ENCODE measurements at places on chromosomes 5 and 9. TPM values are rescaled to one million over a fixed set of nuclear protein-coding genes. Genes with fewer than 3 reads are reported as not detected.
A peak's percentile ranks its signal among the peaks of the same experiment; 100 is the strongest.

- peak; percentile 36 for DNase-seq
These were observed 56.9 kb downstream of the NPR3 start for GRCh38 chr5:32767948-32768467.

- no peak for DNase-seq
These were observed 16.3 kb upstream of the GPX8 start for GRCh38 chr5:55143624-55144023.

- no peak for DNase-seq
These were observed 112.0 kb upstream of the SELENOP start for GRCh38 chr5:42923710-42924109.

- no peak for DNase-seq
These were observed 2.6 kb upstream of the FREM1 start for GRCh38 chr9:14912859-14913258.

DNA sequence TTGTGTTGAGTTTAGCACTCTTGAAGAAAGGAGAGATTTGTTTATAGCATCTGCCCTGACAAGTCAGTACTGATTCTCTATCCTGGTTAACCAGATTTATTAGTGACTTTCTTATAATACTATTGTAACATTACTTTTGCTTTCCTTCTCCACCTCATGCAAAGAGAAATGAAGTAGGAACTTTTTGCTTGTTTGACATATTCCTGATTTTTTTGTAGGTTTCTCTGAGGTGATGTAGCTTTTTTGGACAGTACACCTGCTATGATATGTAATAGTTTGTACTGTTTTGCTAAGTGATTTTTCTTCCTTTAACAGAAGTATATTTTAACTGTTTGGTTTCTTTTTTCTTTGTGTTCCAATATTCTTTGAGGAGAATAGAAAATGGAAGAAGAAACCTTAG lies 117.7 kb downstream of the ZCCHC7 start:
- DNase-seq = no peak

DNA sequence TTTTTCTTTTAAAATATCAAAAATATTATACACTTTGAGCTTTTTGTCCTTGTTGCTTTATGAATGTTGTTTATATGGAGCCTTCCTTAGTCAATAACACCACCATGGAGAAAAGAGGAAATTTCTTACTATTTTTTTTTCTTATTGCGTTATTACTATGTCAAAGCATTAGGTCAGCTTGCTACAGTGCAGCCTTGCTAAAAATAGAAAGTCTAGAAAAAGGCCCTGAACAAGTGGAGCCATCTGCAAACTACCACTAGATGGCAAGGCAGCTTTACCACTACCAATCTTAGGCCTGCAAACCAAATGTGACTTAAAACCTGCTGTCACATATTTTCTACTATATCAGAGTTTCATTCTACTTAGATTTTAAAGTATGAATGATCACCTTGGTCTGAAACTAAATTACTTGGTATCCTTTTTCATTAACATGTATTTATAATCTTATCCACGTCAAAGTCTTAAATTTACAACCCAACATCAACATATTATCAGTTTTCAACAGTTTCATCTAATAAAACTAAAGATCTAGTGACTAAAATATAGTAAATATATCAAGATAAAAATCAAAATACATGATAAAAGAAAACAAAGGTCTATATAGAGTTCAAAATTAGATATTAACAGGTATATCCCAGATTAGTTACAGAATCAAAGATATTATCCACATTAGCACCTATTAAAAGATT lies 113.1 kb upstream of the ACOT12 start:
- no peak for DNase-seq

DNA sequence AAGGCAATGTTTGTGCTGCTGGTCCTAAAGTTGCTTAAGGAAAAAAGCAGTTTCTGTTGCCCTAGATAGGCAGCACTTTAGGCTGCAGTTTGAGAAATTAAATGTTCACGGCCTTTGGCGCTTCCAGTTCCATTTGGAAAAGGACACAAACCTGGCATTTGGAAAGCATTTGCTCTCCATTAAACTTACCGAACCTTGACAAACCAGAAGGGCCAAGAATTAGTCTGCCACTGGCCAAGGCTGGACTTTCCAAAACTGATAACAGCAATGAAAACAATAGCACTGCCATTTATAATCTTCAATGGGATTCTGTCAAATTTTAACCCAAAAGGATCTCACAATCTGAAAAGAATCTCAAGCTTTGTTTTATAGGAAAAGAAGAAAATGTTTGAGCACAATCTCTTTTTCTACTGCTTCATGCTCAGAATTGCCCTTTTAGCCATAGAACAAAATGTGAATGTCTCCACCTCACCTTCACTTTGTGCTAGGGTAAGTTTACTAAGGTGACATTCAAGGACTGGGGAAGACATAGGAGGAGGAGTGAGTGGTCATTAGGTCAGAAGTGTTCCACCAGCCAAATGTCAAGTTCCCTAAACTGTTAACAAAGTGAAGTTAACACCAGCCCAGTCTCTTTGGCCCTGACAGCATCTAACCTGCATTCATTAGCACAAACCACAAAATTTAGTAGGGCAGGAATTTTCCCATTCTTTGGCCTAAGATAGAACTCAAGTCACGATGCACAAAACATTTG lies 583.4 kb upstream of the DMAC1 start:
- DNase-seq = no peak

DNA sequence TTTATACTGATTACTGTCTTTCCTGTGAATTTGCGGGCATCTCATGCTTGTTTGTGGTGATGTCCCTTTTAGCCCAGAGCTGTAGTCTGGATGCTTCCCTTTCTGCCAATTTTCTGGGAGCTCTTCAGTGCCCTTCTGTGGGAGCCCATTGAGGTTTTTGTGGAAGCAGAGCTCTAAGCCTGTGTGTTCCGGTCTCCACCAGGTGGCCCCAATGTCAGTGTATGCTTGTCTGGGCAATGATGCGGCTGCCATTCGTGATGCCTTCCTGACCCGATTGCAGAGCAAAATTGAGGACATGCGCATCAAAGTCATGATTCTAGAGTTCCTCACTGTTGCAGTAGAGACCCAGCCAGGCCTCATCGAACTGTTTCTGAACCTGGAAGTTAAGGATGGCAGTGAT lies 35.1 kb downstream of the SH3GLB2 start:
- DNase-seq = no peak

DNA sequence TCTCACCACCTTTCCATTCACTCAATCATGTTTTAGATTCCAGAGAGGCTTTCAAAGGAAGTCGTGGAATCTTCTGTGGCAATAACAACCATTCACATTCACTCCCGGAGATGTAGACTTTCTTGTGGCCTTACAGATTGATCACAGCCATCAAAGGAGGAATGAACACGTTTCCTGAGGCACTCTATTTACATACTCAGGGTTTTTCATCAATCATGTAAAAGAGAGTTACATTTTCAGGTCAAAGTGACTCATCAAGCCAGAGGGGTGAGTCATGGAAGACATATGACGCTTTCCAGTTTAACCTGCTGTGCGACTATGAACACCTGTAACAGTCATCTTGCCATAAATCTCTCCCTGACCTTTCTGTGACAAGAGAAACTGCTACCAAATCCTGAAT lies 39.3 kb upstream of the RAD23B start:
- DNase-seq = no peak

- no peak for DNase-seq
These were observed 29.0 kb upstream of the PAPPA start for GRCh38 chr9:116124472-116125040.

DNA sequence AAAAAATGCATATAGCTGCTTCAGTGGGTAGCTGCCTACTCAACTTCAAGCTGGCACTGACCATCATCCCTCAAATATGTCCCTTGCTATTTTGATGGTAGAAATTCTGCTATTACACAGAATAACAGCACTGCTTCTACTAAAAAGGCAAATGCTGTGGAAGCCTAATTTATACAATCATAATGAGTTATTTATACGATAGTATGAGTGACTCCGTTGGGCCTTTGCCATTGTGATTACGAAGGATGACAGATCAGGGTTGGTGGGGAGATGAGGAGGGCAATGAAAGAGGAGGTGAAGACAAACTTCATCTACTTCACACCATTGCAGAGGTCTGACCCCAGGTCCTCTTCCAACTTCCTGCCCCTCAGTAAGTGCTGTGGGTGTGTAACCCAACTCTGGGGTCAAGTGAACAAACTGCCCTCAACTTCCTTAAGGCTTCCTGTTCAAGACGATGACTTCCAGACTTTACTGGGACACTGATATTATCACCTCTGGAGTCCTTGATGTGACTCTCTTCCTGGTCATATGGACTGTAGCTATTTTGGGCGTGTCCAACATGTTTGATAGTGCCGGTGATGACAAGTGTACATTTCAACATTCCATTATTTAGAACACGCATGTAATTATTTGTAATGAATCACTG lies 74.1 kb upstream of the RPS23 start:
- DNase-seq = no peak

GRCh38 chr9:93092251-93092991 lies 3.6 kb upstream of the CARD19 start:
- no peak for DNase-seq

DNA sequence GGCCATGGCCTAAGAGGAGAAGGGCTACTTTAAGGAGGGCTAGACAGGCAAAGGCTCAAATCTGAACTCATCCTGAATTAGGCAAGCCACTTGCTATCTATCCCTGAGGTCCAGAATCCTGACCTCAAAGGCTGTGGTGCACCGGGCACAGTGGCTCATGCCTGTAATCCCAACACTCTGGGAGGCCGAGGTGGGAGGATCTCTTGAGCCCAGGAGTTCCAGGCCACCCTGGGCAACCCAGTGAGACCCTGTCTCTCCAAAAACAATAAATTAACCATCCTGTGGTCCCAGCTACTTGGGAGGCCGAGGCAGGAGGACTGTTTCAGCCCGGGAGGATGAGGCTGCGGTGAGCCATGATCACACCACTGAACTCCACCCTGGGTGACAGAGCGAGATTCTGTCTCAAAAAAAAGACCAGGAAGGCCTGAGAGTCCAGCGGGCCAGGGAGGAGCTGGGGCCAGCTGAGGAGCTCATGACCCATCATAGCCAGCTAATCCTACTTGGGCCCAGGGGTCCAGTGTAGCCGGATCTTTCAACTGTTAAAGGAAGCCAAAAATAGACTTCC lies 4.0 kb downstream of the NOP16 start:
- no peak for DNase-seq

GRCh38 chr9:75418518-75418917 lies 330.2 kb downstream of the OSTF1 start:
- DNase-seq = no peak

GRCh38 chr5:166719991-166720390 lies 1571.5 kb upstream of the WWC1 start:
- no peak for DNase-seq

- DNase-seq = no peak
These were observed 1356.2 kb downstream of the MAT2B start for GRCh38 chr5:164861610-164862009.

DNA sequence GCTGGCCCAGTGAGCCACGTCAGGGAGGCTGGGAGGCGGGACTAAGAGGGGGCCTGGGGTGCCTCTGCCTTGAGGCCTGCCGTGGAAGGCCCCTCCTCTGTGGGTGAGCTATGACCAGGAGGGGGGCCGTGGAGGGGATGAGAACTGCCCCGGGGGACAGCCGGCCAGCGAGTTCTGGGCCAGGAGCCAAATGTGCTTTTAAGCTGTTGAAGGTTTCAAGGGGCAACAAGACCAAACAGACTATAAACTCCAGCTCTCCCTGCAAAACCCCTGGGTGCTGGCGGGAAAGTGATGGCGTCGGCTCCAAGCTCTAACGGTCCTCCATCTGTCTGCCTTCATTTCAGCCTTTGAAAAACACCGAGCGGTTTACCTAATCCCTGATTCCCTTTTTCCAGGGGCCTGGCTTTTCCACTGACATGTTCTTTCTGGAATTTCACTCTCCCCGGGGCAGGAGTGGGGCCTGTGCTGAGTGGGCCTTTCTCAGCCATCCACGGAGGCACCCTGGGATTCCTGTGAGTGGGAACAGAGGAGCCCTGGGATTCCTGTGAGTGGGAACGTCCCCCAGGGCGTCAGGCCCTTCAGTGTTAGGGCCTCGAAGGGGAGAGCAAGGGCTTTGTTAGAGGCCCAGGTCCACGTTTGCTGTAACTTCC lies 65.6 kb downstream of the COL5A1 start:
- peak; percentile 74 for DNase-seq

DNA sequence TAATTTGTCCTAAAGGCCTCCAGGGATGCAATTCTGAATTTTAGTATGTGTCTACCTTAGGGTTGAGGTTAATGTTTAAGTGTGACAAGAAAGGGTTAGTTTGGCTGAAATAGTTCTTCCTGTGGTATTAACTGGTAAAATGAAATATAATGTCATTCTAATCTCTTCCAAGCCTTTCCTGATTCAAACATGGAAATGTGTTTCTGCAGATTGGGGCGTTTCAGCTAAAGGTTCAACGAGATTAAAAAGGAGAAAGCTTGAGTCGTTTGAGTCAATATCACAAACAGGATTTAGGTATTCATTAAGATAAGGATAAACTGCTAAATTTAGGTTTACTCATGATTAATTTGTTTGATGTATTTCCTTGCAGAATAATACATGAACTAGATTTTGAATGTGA lies 34.4 kb upstream of the ALDOB start:
- DNase-seq = no peak

GRCh38 chr5:76546497-76547102 lies 76.6 kb downstream of the F2RL2 start:
- no peak for DNase-seq

DNA sequence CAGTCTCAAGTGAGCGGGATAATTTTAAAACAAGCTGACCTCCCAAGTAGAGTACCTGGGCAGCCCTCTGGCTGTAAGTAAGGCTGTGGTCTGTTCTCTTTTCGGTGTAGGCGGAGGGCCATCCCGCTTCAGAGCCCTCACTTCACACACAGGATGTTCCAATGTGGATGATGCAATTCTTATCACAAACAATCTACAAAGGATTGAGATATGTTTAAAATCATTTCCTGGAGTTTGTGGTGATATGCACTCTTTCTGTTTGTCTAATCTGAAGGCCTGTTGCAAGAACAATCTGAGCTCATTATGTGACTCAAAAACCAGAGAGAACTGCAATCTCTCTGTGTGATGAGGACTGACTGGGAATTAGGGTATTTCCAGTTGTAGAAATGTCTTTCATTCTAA lies 42.5 kb downstream of the ITGA2 start:
- DNase-seq = peak; percentile 28

- DNase-seq = no peak
These were observed 222.2 kb downstream of the LURAP1L start for GRCh38 chr9:12997009-12997408.

DNA sequence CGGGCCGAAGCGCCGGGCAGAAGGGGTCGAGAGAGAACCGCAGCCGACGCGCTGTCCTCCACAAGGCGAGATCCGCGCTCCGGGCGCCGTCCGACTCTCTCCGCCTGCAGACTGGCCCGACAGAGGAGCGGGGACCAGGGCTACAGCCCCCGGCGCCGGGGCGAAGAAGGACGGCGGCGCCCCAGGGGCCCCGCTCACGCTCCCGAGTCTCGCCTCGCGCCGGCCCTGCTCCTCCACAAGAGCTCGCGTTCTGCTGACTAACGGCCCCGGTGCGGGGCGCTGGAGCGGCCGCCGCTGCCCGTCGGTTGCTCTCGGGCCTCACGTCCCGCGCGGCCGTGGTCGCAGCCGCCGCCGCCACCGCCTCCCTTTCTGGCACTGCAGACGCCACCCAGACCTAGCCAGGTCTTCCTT lies 338 bp downstream of the ABHD17B start:
- DNase-seq = no peak

Gene ACTBL2
- total RNA-seq = 0.16 TPM

Gene KLHL3
- 5.4 TPM for total RNA-seq

Gene NMUR2
- total RNA-seq = 0.81 TPM

Gene SLC22A4
- 1.0 TPM for total RNA-seq

Gene SLC46A2
- 7.0 TPM for total RNA-seq

Gene OR1J2
- total RNA-seq = not detected

Gene COL5A1
- total RNA-seq = 357 TPM

Gene GFPT2
- 17.6 TPM for total RNA-seq

Gene CNTFR
- 0.90 TPM for total RNA-seq

Gene DRD1
- total RNA-seq = 0.37 TPM

Gene IL6ST
- total RNA-seq = 464 TPM

Gene DMRT1
- total RNA-seq = not detected

Gene LOX
- 23.2 TPM for total RNA-seq

Gene SLC25A2
- 0.76 TPM for total RNA-seq

Data from left lung (tissue), 14 donors.